Muscle of back (tissue), 13 donors: ENCODE measurements at places on chromosomes 6 and 20. TPM values are rescaled to one million over a fixed set of nuclear protein-coding genes. Genes with fewer than 3 reads are reported as not detected.
A peak's percentile ranks its signal among the peaks of the same experiment; 100 is the strongest.

The IL20RA gene
- 36.7 TPM for polyA plus RNA-seq

DNA sequence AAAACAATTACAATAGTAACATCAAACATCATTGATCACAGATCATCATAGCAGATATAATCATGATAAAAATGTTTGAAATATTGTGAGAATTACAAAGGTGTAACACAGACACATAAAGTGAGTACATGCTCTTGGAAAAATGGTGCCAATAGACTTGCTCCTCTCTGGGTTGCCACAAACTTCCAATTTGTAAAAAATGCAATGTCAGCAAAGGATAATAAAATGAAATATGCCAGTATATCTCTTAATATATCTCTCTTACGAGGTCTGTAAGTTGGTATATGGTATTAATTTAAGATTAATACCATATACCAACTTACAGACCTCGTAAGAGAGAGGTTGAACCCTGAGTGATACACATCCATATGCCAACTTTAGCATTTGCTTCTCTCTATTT is 13.4 kb upstream of the CST3 start:
- no peak for DNase-seq

The ARMH2 gene
- not detected for polyA plus RNA-seq

The MTHFD1L gene
- 23.4 TPM for polyA plus RNA-seq

DNA sequence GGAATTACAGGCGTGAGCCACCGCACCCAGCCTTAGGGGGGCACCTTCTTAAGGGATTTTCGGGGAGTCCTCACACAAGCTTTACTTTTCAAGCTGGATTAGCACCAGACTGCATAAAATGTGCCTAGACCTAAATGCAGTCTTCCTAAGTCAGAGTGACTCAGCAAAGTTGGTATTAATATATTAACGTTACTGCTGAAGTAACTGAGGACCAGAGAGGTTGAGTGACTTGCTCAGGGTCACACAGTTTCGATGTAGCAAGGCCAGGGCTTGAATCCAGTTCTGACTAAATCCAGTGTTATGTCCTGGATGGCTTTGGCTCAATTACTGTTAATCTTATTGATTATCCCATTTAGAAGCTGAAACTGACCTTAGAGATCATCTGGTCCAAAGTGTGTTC is 13.4 kb downstream of the EDEM2 start:
- DNase-seq, result no peak

GRCh38 chr6:70186461-70186860 is 116.4 kb downstream of the COL9A1 start:
- no peak for DNase-seq

DNA sequence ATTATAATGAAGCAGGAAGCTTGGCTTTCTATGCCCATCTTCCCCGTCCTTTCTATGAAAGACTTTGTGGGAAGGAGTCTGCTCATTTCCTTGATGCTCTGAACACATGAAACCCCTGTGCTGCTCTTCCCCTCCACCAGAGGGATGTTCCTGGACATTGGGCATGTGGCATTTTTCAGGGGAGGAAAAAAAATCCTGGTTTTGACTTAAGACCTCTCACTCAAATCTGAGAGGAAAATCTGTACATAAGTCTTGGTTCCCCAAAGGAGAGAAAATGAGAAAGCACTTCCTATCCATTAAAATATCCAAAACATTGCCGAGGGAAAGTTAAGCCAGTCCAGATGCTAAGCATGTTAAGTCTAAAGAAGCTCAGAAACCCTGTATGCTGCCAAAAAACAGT is 393.0 kb downstream of the PAX1 start:
- DNase-seq, result peak; percentile 17

- DNase-seq, result no peak
Measured at GRCh38 chr20:33858666-33859065, 47.5 kb downstream of the CHMP4B start.

DNA sequence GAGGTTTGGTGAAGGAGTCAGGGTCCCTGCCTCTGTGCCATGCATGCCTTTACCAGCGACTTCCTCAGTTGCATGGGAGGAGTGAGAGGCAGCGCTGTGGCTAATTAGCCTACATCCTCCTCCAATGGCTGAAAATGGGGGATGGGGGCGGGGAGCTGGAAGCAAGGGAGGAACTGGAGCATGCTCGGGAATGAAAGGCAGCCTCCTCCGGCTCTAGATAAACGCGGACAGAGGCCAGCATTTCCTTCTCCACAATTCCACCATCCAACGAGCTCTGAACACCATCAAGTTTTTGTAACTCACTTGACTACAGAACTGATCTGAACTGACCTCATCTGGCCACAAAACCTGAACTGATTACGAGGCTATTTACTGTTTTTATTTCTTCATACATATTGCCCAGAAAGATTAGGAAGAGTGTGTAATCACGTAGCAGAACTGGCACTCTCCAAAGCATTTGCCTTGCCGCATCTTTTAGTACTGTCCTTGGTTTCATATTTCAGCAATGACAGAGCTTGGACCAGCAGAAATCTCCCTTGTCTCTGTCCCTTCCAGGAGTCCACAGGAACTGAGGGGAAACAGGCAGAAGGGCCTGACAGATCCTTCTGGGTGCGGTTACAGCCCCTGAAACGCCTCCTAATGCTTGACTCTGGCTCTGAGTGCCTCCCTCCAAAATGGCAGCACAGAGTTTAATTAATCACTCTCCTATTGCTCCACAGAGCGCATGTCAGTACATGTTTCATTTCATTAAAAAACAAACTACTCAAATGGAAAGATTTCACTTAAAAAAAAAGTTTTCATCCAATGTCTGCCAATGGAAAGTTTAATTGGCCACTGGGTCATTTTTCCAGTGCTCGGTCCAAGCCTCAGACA is 58.2 kb upstream of the TRAF3IP2 start:
- peak; percentile 66 for DNase-seq

DNA sequence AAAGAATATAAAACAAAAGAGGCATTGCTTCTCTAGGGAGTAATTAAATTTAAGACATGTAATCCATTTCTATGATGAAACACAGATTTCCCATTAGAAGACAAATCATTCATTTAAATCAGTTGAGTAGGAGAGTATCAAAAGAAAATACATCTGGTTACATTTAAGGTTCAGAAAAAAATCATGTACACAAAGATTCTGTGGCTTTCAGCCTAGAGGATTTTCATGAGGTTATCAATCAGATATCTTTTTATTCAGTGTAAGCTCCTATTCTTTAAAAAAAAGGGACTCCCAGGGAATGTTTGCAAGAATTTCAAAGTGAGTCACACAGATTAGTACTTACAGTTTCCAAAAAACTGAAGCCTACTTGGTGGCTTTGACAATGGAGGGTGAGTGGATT is 24.9 kb downstream of the COL21A1 start:
- DNase-seq, result peak; percentile 84

GRCh38 chr6:112780498-112781096 is 433.5 kb downstream of the RFPL4B start:
- peak; percentile 71 for DNase-seq

GRCh38 chr6:170046791-170047626 is 243.9 kb downstream of the DLL1 start:
- DNase-seq, result no peak

The IL17A gene
- polyA plus RNA-seq, result not detected

The PGC gene
- polyA plus RNA-seq, result not detected

GRCh38 chr6:161354956-161355355 is 81.1 kb upstream of the AGPAT4 start:
- no peak for DNase-seq

DNA sequence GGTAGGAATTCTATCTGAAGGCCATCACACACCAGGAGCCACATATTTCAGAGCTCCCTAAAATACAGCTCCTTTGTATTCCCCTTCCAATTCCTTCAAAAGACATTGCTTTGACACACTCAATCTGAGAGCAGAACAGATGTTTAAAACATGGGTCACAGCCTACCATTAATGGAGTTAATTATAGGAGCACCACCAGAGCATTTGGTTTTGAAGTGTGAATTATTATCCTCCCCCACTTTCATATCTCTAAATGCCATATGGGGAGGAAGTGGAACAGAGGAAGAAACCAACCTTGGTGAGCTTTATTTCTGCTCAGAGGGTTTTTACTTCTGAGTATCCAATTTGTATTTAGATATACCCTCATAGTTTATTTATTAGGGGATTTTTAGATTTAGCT is 50.7 kb upstream of the TNFRSF21 start:
- DNase-seq, result no peak

GRCh38 chr6:12249541-12250382 is 40.4 kb upstream of the EDN1 start:
- no peak for DNase-seq

GRCh38 chr6:6406715-6407070 is 86.2 kb upstream of the F13A1 start:
- peak; percentile 35 for DNase-seq

DNA sequence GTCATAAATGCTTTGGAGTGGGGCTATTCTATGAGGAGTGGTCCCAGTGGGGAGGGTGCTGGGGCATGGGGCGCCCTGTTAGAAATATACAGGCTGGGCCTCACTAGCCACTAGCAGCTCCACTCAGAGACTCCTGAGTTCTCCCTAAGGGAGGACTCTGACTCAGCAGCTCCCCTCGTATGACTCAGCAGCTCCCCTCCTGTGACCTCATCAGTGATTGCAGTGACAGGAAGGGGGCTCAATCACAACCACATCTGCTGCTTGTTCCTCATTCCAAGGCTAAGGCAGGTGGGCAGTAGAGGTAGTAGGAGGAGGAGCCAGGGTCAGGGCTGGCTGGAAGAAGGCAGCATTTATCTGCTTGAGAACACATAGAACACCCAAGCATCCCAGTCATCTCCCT is 73.7 kb downstream of the PRND start:
- peak; percentile 30 for DNase-seq

The INSM1 gene
- polyA plus RNA-seq, result 0.27 TPM

- DNase-seq, result no peak
Measured at GRCh38 chr20:62292108-62292507, 10.7 kb upstream of the ADRM1 start.

GRCh38 chr20:24838546-24839535 is 110.2 kb upstream of the CST7 start:
- DNase-seq, result no peak

The MCHR2 gene
- 0.05 TPM for polyA plus RNA-seq

The AAR2 gene
- polyA plus RNA-seq, result 24.6 TPM

The HLA-G gene
- polyA plus RNA-seq, result 6.7 TPM

DNA sequence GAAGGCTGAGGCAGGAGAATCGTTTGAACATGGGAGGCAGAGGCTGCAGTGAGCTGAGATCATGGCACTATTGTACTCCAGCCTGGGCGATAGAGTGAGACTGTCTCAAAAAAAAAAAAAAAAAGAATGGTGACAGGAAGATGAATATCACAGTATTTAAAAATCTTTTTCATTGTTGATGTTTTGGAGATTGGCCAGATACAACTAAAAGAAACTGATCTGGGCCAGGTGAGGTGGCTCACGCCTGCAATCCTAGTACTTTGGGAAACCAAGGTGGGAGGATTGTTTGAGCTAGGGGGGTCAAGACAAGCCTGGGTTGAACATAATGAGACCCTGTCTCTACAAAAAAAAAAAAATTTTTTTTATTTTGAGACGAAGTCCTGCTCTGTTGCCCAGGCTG is 52.1 kb downstream of the TRAF3IP2 start:
- no peak for DNase-seq

GRCh38 chr20:44746367-44747165 is 901 bp downstream of the KCNK15 start:
- DNase-seq, result no peak

DNA sequence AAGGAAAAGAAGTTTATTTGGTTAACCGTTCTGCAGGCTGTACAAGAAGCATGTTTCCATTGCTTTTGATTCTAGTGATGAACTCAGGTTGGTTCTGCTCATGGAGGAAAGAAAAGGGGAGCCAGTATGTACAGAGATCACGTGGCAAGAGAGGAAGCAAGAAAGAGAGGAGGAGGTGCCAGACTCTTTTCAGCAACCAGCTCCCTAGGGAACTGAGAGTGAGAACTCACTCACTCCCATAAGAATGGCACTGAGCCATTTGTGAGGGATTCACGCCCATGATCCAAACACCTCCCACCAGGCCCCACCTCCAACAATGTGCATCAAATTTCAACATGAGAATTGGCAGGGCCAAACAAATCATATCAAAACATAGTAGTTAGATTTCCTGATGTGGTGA is 649.1 kb downstream of the EPM2A start:
- DNase-seq, result peak; percentile 38

DNA sequence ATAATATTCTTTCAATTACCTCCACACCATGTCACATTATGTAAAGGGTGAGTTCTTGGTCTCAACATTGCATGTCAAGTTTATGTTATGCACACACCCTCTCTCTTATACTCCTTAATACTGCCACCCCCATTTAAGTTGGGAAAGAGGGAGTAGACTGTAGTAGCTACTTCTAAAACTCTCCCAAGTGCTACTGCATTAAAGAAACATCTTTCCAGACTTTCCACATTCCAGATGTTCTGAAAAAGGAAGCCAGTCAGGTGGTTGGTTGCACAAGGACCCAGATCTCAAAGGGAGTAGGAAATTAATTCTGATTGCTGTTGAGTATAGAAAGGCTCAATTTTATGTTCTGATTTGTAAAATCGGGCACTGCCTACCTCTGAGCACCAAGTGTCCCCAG is 419.5 kb downstream of the CD83 start:
- DNase-seq, result no peak

- peak; percentile 98 for DNase-seq
Measured at GRCh38 chr6:44041461-44042260, 85.6 kb downstream of the MRPL14 start.

The ZFP57 gene
- not detected for polyA plus RNA-seq

DNA sequence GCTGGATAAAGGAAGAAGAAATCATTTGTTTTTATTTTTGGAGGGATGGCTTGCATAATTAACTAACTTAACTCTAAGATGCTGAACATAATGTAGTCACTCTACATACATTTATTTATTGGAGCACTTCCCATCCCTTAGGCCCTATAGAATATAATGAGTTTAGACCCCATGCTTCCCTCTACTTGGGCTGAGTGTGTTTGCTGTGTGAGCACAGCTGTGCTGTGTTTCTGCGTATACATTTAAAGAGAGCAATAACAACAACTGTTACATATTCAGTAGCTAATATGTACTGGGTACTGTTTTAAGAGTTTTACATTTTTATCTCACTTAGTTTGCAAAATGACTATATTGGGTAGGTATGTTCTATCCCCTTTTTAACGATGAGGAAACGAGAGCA is 736.6 kb upstream of the NRSN1 start:
- DNase-seq, result no peak

DNA sequence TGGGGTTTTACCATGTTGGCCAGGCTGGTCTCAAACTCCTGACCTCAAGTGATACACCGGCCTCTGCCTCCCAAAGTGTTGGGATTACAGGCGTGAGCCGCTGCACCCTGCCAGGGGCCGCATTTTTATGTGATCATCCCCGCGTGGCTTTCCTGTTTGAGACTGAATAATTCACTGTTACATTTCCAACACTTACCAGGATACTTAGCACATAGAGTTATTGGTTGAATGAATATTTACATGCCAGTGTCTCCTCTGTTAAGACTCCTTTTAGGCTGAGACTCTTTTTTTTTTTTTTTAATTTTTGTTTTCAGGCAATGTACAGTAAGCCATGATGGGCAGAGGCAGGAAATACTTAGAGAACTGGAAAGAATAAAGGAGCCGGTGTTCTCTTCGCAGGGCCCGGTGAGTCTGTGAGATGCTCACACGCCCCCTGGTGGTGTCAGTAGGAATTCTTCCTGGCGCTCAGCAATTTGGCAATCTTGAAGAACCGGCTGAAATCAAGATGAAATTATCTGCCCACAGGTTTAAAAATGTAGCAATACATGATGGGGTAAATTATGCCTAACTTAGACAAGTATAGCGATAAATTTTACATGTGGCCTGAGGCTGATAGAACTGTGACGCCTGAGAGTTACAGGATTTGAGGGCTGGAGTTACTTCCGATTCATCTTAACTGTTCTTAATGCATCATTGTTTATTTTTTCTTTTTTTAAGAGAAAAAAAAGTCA is 7.6 kb upstream of the RNF114 start:
- peak; percentile 82 for DNase-seq

- no peak for DNase-seq
Measured at GRCh38 chr20:45427236-45428149, 11.6 kb downstream of the PIGT start.
